ENCODE measurements at places on chromosomes 11 and 22.

DNA sequence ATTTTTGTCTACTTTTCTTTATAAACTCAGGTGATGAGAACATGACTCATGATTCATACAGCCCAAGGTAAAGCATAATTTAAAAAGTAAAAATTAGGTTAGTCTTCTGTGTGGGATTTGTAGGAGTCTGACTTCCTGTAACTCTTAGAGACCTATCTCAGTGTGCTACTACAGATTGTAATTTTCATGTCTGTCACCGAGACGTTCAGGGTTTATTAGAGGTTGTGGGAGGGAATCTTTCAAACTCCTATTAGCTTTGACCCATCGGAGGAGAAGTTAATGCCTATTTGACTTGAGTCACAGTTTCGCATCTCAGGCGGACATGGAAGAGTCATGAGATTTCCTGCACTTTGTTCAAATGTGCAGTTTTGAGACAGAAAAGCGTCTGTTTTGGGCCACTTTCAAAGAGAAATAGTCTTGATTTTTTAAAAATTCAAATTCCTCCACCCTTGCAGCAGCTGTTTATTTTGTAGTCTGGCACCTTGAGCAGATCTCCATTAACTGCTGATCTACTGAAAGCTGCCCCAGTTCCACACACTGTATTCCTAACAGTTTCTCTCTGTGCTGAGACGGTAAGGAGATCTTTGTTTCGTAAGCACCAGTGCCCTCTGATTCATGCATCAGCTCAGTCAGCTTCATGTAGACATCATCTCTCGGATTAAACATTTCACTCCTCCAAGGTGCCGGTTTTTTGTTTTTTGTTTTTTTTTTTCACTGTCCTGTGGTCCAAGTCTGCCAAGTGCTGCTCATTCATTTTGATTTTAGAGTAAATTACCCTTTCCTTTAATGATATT, 24.3 kb downstream of the ALKBH3 start:
- peak; percentile 12 for DNase-seq

DNA sequence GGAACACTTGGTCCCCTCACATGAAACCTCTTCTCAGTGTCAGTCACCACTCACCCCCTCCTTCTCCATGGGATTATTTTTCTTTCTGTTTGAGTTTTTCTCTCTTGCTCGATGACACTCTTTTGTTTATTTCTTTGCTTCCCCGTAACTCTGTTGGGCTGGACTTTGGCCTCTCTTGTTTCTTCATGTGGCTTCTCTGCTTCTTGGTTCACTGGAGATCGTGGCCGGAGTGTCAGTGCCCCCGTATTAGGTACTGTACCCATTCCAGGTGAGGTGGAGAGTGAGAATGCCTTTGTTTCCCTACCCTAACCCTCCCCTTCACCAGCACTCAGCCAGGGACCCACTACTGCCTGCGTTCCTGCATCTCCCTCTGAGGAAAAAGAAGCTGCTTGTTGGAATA, 32.5 kb downstream of the CYB5R2 start:
- DNase-seq: no peak

DNA sequence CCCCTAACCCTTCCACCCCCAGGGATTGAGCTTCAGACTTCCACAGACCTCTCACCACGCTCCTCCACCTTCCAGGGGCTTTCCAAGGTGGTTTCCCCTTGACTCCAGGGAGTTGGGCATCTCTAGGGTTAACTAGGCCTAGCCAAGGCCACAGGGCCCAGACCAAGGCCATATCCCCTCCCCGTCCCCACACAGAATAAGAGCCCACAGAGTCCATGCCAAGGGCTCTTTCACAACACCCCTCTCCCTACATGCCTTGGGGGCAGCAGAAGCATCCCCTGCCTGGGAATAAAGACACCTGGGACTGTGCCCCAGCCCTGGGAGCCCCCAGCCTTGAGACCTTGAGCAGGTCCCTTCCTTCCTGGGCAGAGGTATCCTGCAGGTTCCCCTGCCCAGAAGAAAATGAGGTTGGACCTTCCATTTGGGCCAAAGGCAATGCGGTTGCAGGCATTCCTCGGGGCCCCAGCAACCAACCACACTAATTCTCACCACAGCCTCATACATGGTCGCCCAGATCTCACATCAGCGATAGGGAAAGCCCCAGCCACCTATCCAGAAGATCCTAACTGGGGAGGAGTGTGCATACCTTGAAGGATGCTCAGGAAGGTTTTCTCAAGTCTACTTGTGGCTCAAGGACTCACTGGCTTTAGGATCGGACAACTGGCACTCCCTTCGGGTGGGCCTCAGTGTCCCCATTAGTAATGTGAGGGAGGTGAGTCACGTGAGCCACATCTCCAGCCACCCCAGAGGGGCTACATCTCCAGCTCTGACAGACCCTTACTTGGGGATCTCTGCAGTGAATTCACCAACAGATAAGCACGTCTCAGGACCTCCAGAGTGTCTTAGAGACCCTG, 1.7 kb downstream of the GDPD5 start:
- no peak for DNase-seq

- no peak for DNase-seq
These were observed 127.7 kb upstream of the SESN3 start for GRCh38 chr11:95358511-95359340.

DNA sequence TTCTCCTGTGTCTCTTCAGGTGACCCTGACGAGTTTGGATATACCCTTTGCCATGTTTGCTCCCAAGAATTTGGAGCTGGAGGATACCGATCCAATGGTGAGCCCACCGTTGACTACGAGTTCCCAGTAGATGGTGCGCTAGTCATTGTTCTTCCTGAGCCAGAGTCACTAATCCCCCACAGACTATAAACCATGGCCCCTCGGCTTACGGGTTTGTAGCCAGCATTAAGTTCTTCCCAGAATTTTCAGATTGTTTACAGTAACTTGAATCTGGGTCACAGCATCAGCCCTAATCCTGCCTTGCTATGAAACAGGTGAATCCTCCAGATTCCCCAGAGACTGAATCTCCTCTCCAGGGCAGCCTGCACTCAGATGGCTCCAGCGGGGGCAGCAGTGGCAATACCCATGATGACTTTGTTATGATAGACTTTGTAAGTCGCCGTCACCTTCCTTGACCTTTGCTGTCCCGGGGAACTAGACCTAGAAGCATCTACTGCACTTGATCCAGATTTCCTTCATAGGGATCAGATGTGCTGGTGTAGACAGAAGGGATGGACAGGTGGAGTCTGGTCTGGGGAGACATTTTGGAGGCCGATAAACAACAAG, 31.8 kb downstream of the ARHGAP1 start:
- DNase-seq: no peak

GRCh38 chr11:116643521-116643920, 129.3 kb downstream of the BUD13 start:
- DNase-seq: no peak

GRCh38 chr11:8098879-8099278, 17.9 kb downstream of the TUB start:
- no peak for DNase-seq

GRCh38 chr22:42561856-42562255, 8.1 kb downstream of the SERHL2 start:
- DNase-seq: no peak

- no peak for DNase-seq
These were observed 1047.7 kb downstream of the BRD1 start for GRCh38 chr22:48779661-48780596.

GRCh38 chr11:118306556-118306955, 2.0 kb downstream of the CD3E start:
- no peak for DNase-seq

- no peak for DNase-seq
These were observed 7.3 kb downstream of the TOP3B start for GRCh38 chr22:21975273-21975672.

- no peak for DNase-seq
These were observed 19.8 kb upstream of the SLC29A2 start for GRCh38 chr11:66391322-66391721.

DNA sequence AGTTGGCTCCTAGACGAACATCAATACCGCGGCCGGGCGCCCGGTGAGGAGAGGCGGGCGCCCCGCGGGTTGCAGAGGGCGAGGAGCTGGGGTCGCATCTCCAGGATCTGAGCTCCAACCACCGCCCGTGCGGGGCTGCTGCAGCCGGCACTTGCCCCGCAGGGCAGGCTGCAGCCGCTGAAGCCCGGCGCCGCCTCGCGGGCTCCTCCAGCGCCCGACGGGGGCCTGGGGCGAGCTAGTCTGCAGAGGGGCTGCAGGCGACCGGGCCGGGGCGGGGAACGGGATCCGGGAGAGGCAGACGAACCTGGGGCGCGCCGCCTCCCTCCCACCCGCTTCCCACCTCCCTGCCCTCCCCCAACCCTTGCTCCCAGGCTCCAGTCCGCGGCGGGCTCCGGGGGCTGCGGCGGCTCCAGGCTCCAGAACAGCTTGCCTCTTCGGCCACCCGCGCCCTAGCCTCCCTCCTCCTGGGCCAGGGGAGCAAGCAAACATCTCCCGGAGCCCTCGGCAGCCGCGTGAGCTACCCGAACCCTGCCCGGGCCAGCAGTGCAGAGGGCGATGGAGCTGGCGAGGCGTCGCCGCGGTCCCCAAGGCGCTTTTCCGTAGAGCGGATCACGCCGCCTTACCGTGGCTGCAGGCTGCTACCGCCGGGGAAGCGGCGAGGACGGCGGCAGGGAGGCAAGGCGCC, 802 bp downstream of the TENM4 start:
- peak; percentile 40 for DNase-seq

GRCh38 chr11:75312346-75312745, 39.1 kb downstream of the ARRB1 start:
- DNase-seq: no peak

DNA sequence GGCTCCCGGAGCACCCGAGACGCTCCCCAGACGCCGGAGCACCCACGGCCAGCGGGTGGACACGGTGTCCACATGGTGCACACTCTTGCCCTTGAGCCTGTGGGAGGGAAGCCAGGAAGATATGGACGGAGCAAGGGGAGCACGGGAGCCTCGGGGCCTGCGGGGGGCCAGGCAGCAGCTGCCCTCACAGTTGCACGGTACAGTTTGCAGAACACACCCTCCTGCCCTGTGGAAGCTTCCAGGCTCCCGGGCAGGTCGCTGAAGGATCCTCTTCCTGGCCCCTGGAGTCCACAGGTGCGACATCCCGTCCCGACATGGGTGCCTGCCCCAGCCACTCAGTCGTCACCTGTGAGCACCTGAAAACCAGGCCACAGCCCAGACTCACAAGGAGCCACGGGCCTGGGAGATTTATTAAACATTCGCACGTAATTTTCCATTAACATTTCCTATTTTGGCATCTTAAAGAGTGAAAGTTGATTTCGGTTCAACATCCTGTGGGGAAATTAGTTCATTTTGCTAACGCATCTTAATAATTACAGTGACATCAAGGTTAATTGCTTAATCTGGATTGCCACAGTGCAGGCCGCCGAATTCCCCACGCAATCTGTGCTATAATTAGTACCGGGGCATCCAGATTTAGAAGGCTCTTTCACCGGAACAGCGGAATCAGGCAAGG, 253.3 kb downstream of the BRD1 start:
- no peak for DNase-seq

DNA sequence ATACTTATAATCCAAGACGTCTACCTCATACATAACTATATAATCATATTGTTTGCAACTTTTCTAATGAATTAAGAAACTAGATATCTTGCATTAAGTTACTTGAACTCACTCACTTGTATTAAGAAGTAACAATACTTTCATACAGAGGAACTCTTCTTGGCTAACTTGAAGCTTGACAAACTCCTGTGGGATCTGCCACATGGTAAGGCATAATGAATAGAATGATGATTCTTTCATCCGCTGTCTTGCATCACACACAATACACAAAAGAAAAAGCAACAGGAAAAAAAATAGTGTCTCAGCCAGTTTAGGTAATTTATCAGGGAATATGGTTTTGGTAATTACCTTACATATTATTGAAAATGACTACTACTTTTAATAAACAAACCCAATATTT, 79.8 kb downstream of the PGR start:
- no peak for DNase-seq

GRCh38 chr22:49027368-49027670, 800.4 kb downstream of the BRD1 start:
- DNase-seq: no peak

GRCh38 chr22:37472418-37473006, 13.7 kb downstream of the MFNG start:
- DNase-seq: peak; percentile 29

GRCh38 chr11:60370811-60371298, 7.5 kb upstream of the MS4A7 start:
- DNase-seq: no peak

DNA sequence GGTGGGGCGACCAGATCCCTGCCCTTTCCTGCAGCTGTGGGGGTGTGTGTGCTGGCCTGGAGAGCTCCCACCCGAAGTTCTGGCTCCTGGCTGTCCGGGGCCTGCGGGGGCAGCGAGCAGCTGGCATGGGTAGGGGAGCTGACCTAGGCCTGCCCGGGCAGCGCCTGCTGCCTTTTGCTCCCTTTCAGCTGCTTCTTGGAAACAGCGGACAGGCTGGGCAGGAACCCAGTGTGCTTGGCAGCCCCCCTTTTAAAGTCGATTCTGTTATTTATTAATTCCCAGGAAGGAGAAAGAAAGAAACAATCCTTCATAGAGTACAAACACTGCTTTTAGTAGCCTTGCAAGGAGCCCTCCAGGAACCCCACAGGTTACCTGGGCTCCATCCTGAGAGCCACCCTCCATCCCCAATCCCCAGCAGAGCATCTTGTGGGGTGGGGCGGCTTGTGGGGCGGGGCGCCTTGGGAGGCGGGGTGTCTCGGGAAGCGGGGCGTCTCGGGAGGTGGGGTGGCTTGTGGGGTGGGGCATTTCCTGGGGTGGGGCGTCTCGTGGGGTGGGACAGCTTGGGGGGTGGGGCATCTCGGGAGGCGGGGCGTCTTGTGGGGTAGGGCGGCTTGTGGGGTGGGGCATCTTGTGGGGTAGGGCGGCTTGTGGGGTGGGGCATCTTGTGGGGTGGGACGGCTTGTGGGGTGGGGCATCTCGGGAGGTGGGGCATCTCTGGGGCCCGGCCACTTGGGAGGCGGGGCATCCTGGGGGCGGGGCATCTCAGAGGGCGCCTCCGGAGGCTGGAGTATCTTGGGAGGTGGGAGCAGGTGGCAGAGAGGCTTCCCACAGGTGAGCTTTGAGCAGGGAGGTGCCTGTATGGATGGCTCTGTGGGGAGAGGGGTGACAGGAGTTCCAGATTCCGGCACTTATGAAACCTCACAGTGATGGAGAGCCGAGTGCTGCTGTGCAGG, 7.0 kb downstream of the CD81 start:
- DNase-seq: peak; percentile 16

- DNase-seq: peak; percentile 77
These were observed 3.2 kb downstream of the ARVCF start for GRCh38 chr22:20013382-20013871.

GRCh38 chr11:114295676-114296604, at the start of gene NNMT:
Gene NNMT (plus strand): TSS chr11:114296399. CDS start chr11:114296557, 158 bp downstream.
- peak; percentile 98 for DNase-seq

DNA sequence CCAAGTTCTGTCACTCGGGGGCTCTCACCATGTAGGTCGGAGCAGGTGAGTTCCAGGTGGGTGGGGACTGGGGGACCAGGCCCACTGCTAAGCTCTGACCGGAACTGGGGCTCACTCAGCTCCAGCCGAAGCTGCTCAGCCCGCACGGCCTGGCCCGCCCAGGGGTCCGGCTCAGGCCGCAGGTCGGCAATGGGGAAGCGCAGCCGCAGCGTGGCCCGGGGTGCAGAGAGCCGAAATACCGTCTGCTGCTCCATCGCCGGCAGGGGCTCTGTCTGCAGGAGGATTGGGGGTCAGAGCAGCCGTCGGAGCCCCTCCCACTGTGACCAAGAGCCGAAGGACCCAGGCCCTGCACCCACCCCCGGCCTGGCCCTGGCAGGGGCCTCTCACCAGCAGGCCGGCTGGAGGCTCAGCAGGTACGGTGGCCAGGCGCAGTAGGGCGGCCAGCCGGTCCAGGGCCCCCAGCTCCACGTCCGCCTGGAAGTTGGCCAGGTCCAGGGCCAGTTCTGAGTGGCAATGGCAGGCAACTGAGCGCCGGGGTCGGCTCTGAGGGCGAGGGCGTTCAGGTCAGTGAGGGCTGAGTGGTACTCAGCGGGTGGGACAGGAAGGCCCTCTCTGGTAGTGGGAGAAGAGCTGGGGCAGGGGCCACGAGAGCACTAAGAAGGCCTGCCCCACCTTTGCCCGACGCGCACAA, 7.2 kb downstream of the ATG2A start:
- DNase-seq: no peak
